ENCODE measurements at places on chromosomes 2 and 18. TPM values are rescaled to one million over a fixed set of nuclear protein-coding genes. Genes with fewer than 3 reads are reported as not detected.

The C2orf49 gene
- 17.7 TPM for total RNA-seq

The LOXHD1 gene
- total RNA-seq = not detected

The IL1RL1 gene
- 0.56 TPM for total RNA-seq

The REG3A gene
- total RNA-seq = not detected

The SNED1 gene
- 0.05 TPM for total RNA-seq

The CYS1 gene
- total RNA-seq = 0.28 TPM

The TEKT4 gene
- total RNA-seq = not detected

The GKN1 gene
- not detected for total RNA-seq

The EFHD1 gene
- 0.21 TPM for total RNA-seq

The UNC80 gene
- not detected for total RNA-seq

The GCG gene
- not detected for total RNA-seq

The MAP4K3 gene
- total RNA-seq = 17.5 TPM

The ONECUT2 gene
- total RNA-seq = under 0.01 TPM

The NYAP2 gene
- total RNA-seq = not detected

The POMC gene
- total RNA-seq = 0.88 TPM

The C2orf92 gene
- total RNA-seq = 0.60 TPM

The AMER3 gene
- not detected for total RNA-seq

The ARHGAP15 gene
- total RNA-seq = not detected

The SCLY gene
- 12.9 TPM for total RNA-seq

The ASPRV1 gene
- not detected for total RNA-seq

The CFC1 gene
- total RNA-seq = not detected

Measured in airway epithelial cell (primary cell).